Activated naive CD4-positive, alpha-beta T cell treated with anti-CD3 and anti-CD28 coated beads for 36 hours (primary cell): ENCODE measurements at places on chromosomes 3 and 15.
A peak's percentile ranks its signal among the peaks of the same experiment; 100 is the strongest.

DNA sequence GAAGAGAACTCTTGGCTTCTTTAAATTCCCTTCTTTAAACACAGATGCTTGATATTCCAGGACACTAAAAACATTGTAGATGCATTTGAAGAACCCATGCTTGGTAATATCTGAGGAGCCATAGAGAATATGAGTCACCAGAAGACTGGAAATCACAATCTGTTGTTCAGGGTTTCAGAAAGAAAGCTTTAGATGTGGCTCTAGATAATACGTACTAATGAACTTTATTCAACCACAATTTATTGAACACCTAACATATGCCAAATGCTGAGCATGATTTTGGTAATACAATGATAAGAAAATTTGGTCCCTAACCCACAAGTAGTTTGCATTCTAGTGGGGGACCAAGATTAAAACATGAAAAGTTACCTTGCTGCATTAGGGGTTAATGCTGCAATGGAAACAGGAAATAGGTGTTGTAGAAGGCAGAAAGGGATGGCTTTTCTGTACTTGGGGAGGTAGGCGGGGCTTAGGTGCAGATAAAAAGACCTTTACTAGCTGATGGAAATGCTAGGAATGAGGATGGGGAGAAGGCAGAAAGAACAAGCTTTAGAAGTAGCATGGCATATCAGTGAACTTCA lies 11.6 kb upstream of the PLD1 start:
- no peak for DNase-seq

DNA sequence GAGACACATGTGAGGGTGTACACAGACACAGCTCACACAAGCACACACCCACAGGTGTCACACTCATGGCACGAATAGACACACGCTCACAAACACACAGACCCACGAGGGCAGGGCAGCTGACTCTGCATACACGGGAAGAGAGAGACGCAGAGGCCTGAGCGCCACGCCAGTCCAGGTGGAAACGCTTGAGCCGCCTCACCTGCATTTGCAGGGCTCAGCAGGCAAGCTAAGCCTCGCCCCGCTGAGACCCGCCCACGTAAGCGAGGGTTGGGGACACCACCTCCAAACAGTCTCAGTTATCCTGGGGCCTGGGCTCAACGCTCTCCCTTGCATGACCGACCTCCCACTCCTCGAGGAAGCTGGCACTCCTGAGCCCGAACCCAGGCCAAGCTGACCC lies 73.2 kb downstream of the TLE3 start:
- DNase-seq, result no peak

GRCh38 chr15:38474155-38474757 lies 20.3 kb downstream of the FAM98B start:
- peak; percentile 30 for DNase-seq

DNA sequence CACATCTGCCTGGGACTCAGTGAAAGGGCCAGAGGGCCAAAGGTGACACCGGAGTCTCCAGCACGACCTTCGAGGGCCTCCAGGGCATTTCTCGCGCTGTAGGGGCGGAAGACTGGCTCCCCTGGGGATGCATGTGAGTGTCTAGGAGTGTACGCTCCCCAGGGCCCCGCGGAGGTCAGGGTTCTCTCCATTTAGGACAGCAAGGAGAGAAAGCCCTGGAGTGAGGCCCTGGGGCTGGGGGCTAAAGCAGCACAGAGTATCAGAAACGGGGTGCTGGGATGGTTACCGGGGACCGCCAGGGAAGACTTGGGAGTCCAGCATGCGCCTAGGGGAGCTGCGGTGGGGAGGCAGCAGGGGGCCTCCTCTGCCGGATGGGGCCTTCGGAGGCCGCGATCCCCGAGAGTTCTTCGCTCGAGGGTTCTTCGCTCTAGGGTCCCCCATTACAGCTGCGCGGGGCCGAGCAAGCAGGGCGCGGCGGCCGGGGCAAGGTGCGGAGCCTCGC lies 595 bp upstream of the APBA2 start:
- no peak for DNase-seq

- no peak for DNase-seq
Observed at GRCh38 chr3:72728329-72728889, 119.8 kb downstream of the SHQ1 start.
